ENCODE measurements at places on chromosomes 4 and X.

- H3K27me3 ChIP-seq: no peaks in the 10 kb centered on the region
- peaks cover 72% of the 10 kb centered on the region for H3K4me1 ChIP-seq
- H3K27ac ChIP-seq: peak within 1 kb of the TSS; percentile 93
- peak within 1 kb of the TSS; percentile 97 for H3K4me3 ChIP-seq
These were observed at the start of gene WAS for GRCh38 chrX:48683411-48683982. WAS (plus strand) TSS chrX:48683799; CDS start chrX:48683854, 55 bp downstream.

GRCh38 chrX:133374874-133375387, 40.4 kb downstream of the GPC4 start:
- H3K36me3 ChIP-seq: no peaks in the 10 kb centered on the region
- H3K27me3 ChIP-seq: peaks cover 7% of the 10 kb centered on the region
- no peak overlapping the region for H3K4me3 ChIP-seq
- no peaks in the 10 kb centered on the region for H3K4me1 ChIP-seq

- DNase-seq: no peak
- H3K36me3 ChIP-seq: peaks cover 46% of the 10 kb centered on the region
- H3K27me3 ChIP-seq: no peaks in the 10 kb centered on the region
- no peak overlapping the region for H3K4me3 ChIP-seq
These were observed 6.5 kb downstream of the PLCXD1 start for GRCh38 chrX:287670-288069.

DNA sequence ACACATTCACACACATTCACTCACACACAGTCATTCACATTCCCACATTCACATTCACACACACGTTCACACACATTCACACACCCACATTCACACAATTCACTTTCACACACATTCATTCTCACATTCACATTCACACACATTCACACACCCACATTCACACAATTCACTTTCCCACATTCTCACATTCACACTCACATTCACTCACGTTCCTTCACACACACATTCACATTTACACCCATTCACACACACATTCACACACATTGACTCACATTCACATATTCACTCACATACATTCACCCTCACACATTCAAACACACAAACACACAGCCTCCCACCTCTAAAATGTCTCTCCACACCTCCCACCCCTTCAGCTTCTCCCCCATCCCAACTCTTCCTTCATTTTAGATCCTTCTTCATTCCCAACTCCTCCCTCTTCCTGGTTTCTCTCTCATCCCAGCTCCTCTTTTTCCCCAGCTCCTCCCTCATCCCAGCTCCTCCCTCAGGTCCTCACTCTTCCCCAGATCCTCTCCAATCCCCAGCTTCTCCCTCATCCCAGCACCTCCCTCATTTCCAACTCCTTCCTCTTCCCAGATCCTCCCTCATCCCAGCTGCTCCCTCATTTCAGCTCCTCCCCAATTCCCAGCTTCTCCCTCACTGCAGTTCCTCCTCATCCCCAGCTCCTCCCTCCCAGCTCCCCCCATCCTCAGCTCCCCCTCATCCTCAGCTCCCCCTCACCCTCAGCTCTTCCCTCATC, 111.0 kb downstream of the FAM53A start:
- H3K27ac ChIP-seq: no peak overlapping the region
- H3K4me1 ChIP-seq: no peaks in the 10 kb centered on the region
- H3K4me3 ChIP-seq: no peak overlapping the region
- H3K27me3 ChIP-seq: peaks cover 3% of the 10 kb centered on the region
- no peak for DNase-seq

GRCh38 chr4:20840648-20841190, 140.5 kb downstream of the PACRGL start:
- no peak for DNase-seq
- H3K4me1 ChIP-seq: no peaks in the 10 kb centered on the region
- no peak overlapping the region for H3K27ac ChIP-seq
- no peaks in the 10 kb centered on the region for H3K27me3 ChIP-seq
- H3K4me3 ChIP-seq: no peak overlapping the region

DNA sequence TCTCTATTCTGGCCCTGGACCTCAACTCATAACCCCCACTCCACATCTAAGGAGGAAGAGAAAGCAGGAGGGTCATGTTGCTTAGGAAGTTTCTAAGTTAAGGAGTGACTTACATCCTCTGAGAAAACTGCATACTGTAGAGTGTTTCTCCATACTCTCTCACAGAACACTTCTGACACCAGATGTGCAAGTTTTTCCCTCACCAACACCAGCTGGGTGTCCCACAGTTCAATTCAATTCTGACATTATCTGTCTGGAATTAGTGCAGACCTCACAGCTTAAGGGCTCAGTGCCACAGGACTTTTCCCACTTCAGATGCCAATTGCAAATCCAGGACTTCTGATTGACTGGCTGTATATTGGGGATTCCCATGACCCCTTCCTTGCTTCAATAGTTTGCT, 89.0 kb upstream of the SFRP2 start:
- no peaks in the 10 kb centered on the region for H3K36me3 ChIP-seq
- DNase-seq: no peak
- no peak overlapping the region for H3K4me3 ChIP-seq
- H3K27me3 ChIP-seq: no peaks in the 10 kb centered on the region

DNA sequence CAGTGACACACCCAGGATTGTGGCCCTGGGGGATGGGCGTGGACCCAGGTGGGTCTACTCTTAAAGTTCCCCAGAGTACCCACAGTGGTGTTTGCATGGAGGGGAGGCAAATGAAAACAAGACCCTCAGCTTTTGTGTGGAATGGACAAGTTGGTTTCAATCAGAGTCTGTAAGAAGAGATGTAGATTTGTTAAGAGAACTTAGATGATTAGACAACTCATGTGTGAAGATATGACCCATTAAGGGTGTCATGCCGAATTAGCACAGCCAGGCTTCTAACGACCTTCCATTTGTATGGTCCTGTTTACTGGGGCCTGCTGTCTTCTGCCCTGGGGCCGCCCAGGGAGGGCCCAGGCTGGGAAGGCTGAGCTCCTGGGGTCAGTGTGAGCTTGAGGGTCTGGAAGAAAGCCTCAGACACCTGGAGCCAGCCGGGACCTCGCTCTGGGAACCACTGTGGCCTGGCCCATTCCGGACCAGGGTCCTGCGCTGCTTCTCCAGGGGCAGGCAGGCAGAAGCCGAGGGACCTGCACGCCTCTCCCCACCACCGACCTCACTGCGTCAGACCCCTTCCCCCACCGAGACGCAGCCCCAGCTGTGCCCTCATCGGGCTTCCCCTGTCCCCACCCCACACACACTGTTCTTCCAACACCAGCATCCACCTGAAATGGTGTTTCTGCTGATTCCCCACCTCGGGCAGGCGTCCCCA, 20.4 kb downstream of the UVSSA start:
- no peaks in the 10 kb centered on the region for H3K4me1 ChIP-seq
- no peaks in the 10 kb centered on the region for H3K27me3 ChIP-seq
- H3K4me3 ChIP-seq: no peak overlapping the region
- no peaks in the 10 kb centered on the region for H3K36me3 ChIP-seq

Data from activated naive CD4-positive, alpha-beta T cell treated with anti-CD3 and anti-CD28 coated beads, Interleukin-2, amount 10 ng/mL, durations not matched to agents 7 days and 5 days (primary cell).